T-helper 1 cell treated with Interleukin-12 subunit alpha and Interleukin-12 subunit beta and Interleukin-4 antibody, amounts not matched to agents 30 ng/mL and 1 ng/mL, for 36 hours (primary cell): ENCODE measurements at places on chromosomes 5 and 9. TPM values are rescaled to one million over a fixed set of nuclear protein-coding genes. Genes with fewer than 3 reads are reported as not detected.

The SLC36A2 gene
- not detected in 2 replicates for total RNA-seq

The CNTLN gene
- total RNA-seq: 1.6 TPM in 2 replicates

The OMD gene
- total RNA-seq: not detected in 2 replicates

The DDX4 gene
- total RNA-seq: 0.83 and 1.3 TPM in 2 replicates
